ENCODE measurements at places on chromosomes 6 and 20.

DNA sequence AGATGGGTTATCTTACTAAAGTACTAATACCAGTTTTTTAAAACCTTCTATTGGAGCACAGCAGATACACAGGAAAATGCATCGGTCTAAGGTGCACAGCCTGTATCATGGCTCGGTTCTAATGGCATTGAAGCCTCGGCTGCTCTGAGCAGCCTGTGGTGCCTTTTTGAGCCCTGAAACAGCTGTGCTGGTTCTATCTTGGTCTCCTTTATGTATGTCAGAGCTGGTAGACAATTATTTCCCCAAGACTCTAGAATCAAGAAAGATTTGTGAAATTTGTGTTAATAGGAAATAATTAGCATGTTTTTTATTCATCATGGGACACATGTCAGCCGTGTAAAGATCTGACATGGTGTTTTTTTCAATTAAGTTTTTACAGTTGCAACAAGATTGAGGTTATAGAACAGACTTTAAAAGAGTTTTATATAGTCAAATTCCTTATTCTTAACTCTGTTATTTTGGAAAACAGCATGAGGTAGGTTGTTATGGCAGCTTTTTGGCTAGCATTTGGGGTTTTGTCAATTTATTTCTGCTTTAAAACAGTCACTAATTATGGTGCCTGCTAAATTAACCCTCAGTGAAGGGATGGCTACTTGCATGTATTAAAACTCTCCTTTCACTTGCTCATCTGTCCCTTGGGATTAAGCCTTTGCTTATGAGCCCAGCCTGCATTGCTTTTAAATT is 40.3 kb upstream of the C20orf144 start:
- DNase-seq = no peak

GRCh38 chr20:44900231-44900854 is 9.5 kb upstream of the PABPC1L start:
- DNase-seq = no peak

DNA sequence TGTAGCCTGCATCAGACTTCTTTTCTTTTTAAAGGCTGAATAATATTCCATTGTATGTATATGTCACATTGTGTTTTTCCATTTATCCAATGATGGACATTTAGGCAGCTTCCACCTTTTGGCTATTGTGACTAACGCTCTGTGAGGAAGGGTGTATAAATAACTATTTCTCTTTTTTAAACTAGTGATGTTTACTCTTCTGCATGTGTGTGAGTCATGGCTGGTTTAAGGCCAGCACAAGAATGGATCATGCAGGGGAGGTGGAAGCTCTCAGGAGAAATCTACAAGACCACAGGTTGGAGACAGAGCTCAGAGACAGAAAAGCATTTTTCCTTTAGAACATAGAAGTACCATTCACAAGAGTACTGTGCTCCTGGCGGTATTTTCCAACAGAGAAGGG is 307.2 kb downstream of the SOX4 start:
- no peak for DNase-seq

DNA sequence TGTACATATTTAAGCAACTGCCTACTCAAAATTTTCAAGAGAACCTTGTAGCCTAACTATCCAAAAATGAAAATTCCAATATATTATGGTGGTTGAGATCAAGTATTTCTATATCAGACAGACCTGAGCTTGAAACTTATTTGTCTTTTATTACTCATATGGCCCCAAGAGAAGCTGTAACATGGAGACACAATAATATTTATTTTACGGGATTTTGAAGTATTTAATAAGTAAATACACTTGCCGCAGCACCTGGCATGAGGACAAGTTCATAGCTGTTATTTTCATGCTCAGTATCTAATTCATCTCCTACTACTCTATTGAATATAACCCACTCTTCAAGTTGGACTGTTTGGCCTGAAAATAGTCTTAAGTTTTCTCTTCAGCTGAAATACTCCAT is 28.0 kb downstream of the PTPRK start:
- DNase-seq = no peak

Data from putamen (tissue), 1 donor.